ENCODE measurements at places on chromosomes 5 and 9.

GRCh38 chr9:126522612-126523356, 90.9 kb upstream of the LMX1B start:
- DNase-seq = no peak

- DNase-seq = no peak
These were observed 491.7 kb upstream of the PIK3R1 start for GRCh38 chr5:67723873-67724272.

GRCh38 chr5:60261732-60262131, 368.2 kb upstream of the PDE4D start:
- DNase-seq = no peak

DNA sequence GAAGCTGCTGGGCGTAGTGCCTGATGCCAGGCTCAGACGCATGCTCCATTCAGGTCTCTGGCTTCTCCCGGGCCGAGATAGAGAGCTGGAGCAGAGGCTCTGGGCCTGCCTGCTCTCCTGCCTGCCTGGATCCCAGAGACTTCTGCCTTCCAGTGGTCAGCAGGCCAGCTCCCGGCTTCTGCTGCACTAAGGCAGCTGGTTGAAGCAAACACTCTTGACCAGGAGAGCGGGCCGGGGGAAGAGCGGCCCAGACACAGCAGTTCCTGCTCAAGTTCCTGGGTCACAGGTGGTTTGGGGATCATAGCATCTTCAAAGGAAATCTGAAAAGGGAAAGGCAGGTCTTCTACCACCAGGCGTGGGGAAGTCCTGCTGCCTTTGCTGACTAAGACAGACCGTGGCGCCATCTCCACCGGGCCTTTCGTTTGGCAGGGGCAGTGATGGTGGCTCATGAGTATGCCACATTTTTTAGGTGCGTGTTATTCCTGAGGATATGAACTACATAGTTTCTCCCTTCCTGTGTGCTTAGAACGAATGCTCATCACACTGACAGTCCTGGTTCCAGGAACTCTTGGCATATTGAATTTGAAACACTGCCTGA, 31.1 kb downstream of the AK8 start:
- DNase-seq = no peak

GRCh38 chr9:105280691-105281090, 36.2 kb downstream of the SLC44A1 start:
- no peak for DNase-seq

- no peak for DNase-seq
These were observed 36.5 kb downstream of the PDZD2 start for GRCh38 chr5:31675472-31675871.

GRCh38 chr5:7261049-7261448, 134.9 kb upstream of the ADCY2 start:
- DNase-seq = no peak

DNA sequence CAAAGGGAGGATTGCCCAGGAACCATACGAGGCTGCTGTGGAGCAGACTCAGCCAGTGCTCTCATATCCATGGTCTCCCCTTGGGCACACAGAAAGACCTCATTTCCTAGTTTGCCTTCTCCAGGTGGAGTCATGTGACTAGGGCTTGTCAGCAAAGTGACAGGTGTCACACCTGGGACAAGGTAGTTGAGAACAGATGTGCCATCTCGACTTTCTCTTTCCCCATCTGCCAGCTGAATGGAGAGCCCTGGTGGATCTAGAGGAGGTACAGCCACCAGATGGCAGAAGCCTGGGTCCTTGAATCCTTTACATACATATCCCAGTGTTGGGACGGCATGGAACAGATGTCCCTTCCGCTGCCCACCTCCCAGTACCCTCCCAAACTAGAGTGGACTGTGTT, 42.9 kb upstream of the ALDOB start:
- no peak for DNase-seq

DNA sequence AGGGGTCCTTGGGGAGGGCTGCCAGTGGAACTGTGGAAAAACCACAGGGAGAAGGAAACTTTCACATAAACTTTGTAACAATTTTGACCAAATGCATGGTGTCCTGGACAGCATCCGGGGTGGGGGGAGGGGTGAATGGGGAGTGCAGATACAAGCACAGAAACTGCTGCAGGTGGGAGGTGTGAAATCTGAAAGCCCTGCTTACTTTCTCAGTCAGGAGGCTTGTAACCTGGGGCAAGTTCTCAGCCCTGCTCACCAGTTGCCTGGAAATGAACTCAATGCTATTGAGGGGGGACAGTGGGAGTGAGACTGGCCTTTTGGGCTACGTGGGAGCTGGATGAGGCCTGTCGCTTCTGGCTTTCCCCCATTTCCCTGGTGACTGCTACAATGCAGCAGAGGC, 694.5 kb upstream of the ZNF608 start:
- DNase-seq = no peak

DNA sequence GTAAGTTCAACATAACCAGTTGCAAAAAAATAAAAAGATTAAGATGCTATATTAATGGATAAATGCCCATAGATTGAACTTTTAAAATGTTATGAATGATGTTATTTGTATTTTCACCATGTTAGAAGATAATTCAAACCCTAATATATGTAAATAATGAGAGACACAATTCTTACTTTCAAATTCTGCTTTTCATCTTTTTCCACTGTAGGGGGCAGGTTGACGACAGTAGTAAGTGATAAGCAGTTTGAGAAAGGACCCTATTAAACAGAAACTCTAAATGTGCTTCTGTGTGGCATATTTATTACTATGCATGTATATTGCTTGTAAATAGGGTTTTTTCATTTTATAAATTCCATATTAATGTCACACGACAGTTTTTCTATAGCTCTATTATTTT, 591.1 kb downstream of the SEMA5A start:
- no peak for DNase-seq

GRCh38 chr9:83538890-83539238, 663 bp upstream of the FRMD3 start:
- DNase-seq = no peak

- no peak for DNase-seq
These were observed 453.9 kb downstream of the TUSC1 start for GRCh38 chr9:25224309-25224708.

DNA sequence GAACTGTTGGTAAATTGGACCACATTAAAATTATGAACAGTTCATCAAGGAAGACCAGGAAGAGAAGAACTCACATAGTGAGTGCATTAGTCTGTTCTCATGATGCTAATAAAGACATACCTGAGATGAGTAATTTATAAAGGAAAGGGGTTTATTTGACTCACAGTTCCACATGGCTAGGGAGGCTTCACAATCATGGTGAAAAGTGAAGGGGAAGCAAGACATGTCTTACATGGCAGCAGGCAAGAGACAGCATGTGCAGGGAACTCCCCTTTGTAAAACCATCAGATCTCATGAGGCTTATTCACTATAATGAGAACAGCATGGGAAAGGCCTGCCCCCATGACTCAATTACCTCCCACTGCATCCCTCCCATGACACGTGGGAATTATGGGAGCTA, 135.9 kb upstream of the MAN2A1 start:
- no peak for DNase-seq

- no peak for DNase-seq
These were observed 44.2 kb downstream of the ITGA1 start for GRCh38 chr5:52831786-52832511.

GRCh38 chr5:87390576-87391199, 22.0 kb downstream of the CCNH start:
- DNase-seq = no peak

GRCh38 chr5:101561018-101561417, 657.9 kb upstream of the ST8SIA4 start:
- DNase-seq = no peak

- no peak for DNase-seq
These were observed 38.7 kb upstream of the C6 start for GRCh38 chr5:41252036-41252435.

DNA sequence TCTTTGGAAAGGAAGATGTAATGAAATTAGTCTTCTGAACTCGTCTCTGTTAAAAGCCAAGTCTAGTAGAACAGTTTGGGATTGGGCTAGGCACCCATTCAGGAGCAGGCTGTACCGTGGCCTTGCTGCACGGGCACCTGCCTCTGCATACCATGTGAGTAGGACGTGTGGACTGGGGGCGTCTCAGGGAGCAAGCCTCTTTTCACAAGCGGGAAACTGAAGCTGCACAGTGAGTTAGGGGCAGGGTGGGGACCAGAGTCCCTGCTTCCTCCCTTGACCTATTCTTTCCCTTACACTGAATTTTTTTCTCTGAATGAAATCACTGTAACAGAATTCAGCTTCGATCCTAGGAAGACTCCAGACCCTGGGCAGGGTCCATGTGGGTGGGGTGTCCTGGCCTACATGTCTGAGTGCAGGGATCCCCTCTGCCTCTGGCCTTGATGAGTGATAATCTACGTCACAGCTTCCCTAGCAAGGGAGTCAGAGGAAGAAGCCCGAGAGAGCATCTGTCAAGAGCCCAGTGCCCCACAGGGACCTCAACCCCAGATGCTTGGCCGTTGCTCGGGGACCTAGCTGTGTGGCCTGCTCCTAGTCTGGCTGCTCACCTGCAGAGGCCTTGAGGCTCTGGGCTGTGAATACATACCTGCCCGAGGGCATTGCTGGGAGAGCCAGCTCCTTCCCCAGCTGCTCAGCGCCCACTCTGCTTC, 15.1 kb downstream of the PHF2 start:
- DNase-seq = no peak

DNA sequence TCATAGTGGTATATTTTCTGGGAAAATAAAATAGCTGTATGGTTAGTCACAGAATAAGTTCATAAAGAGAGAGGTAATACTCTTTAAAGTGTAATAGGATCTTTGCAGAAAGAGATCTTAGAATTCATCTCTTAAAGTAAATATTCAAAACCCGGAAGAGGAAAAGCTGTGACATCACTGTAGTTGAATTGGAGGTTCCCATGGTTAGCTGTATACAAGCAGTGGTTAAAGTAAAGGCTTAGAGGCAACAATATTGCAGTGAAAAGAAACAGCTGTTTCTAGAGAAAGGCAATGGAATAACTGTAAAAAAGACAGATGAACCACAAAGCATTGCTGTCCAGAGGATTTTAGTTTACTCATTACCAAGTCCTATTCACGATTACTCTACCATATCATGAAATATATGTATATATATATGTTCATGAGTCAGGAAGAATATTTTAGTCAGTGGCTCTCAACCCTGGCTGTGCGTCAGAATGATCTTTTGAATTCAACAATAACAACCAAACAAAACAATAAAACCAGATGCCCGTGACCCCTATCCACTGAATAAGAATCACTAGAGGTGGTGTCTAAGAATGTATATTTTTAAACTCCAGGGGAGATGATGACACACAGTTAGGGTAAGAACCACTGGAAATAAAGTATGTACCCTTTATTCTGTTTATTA, 4.7 kb downstream of the ERCC6L2 start:
- no peak for DNase-seq

GRCh38 chr5:67263656-67264408, 67.2 kb upstream of the CD180 start:
- no peak for DNase-seq

- DNase-seq = no peak
These were observed 1.1 kb downstream of the CNOT6 start for GRCh38 chr5:180495292-180495691.

GRCh38 chr9:93712896-93713295, 136.5 kb downstream of the PHF2 start:
- DNase-seq = no peak

GRCh38 chr5:5467737-5468136, 45.3 kb downstream of the ICE1 start:
- DNase-seq = no peak

GRCh38 chr5:154583671-154584177, 105.7 kb upstream of the HAND1 start:
- no peak for DNase-seq

DNA sequence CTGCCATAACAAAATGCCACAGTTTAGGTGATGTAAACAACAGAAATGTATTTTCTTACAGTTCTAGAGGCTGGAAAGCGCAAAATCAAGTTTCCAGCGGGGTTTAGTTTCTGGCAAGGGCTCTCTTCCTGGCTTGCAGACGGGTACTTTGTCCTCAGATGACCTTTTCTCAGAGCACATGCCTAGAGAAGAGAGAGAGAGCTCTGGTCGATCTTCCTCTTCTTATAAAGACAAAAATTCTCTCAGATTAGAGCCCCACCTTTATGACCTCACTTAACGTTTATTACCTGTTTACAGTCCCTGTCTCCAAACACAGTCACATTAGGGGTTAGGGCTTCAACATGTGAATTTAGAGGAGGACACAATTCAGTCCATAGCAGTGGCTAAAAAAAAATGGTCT, 119.7 kb downstream of the CETN3 start:
- no peak for DNase-seq

DNA sequence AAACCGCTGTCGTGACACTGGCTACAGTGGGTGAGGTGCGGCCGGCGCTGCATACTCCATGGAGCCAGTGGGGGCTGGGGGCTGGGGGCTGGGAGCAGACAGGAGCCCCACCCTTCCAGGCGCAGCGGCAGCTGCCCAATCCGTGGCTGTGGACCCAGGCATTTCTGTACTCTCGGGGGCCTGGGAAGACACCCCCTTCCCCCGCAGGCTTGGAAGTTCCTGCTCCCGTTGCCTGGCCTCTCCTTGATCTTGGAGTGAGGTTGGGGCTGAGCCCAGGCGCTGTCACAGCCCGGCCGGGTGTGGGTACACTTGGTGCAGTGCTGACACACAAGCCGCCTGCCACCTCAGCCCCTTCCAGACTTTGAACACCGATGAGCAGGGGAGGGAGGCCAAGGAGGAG, 27.7 kb upstream of the GGTA1 start:
- DNase-seq = no peak

- DNase-seq = no peak
These were observed 211.1 kb downstream of the NR3C1 start for GRCh38 chr5:143192191-143192900.

DNA sequence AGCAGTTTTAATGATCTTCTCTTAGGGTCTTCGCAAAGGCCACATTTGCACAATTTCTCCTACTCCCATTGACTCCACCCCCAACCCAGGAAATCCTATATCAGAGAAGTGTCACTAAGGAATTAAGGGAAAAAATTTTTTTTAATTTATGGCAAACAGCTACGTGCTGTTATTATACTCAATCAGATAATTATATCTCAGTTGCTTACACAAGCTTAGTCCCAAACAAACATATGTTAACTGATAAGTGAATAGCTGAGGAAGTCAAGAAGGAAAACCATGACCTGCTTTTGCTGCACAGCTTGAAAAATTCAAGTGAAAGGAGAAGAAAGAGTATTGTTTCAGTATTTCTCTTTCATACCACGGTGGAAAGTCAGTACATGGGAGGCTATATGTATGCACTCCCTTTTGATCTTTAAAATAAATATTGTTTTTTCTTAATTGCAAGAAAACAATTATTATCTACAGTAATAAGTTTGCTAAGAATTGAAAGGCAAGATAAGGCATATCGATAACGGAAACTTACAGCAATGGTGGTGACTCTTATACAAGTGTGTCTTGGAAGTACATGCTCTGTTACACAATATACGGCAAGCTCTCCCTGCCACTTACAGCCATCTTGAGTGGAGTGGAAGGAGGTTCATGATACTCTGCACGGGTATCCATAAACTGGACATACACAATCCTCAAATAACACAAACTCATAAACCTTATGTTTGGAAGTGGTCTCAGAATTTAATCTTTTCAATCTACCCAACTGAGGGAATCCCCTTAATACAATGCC, 167.9 kb upstream of the FREM1 start:
- DNase-seq = no peak

DNA sequence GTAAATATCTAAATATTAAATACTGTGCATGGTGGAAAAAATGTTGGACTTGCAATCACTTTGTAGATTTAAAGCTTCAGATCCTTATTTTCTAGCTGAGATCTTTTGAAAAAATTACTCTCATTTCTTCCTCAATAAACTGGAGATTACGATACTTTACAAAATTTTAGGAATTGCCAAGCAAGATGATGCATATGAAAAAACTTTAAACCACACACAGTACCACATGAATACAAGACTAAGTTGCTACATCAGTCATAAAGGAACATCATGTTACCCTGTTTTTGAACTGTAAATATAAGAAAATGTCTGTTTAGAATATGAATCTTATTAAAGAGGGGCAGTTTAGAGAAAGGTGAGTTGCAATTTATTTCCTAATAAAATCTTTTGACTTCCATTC, 703.6 kb upstream of the NUDT12 start:
- DNase-seq = no peak

Data from activated CD4-positive, alpha-beta T cell treated with anti-CD3 and anti-CD28 coated beads for 4 hours (primary cell).